ENCODE measurements at places on chromosomes 7 and 10.

GRCh38 chr7:45118292-45118691 lies 6.8 kb upstream of the TBRG4 start:
- no peak for DNase-seq

GRCh38 chr10:110498982-110499795 lies 1.5 kb downstream of the DUSP5 start:
- DNase-seq: no peak

- DNase-seq: no peak
Measured at GRCh38 chr10:3412071-3412582, 239.5 kb upstream of the PITRM1 start.

- DNase-seq: no peak
Measured at GRCh38 chr10:102101152-102101551, 19.0 kb downstream of the LDB1 start.

DNA sequence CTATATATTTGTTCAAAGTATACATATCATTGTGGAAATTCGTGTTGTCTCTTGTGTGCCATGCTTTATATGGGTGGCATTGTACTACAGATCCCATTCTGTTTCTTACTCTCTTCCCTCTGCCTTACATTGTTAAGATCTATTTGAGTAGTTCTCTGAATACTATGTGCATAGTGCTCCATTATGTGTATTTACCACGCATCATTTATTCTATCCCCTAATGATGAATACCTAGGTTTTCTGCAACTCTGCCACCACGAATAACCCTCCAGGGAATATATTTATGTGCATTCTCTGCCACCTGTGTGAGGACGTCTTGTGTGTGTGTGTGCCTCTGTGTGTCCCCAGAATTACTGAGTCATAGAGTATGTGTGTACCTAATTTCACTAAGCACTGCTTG lies 431.2 kb upstream of the C7orf33 start:
- DNase-seq: no peak

DNA sequence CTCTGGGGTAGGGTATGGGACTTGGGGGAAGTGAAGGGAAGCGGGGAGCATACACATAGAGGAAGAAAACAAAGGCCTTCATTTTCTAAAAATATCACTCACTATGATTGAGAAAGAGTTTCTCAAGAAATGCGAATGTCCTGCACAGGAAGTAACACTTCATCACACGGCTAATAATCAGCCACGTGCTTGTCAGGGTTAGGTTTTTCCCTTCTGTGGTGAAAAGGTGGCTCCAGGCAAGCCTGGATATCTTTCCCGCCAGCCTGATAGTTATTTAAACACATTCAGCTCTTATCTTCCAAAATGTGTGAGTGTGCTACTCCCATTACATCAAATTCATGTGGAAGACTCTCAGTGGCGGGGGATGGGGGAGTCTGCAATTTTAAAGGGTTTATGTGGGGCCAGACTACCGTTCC lies 166.4 kb upstream of the ADO start:
- no peak for DNase-seq

DNA sequence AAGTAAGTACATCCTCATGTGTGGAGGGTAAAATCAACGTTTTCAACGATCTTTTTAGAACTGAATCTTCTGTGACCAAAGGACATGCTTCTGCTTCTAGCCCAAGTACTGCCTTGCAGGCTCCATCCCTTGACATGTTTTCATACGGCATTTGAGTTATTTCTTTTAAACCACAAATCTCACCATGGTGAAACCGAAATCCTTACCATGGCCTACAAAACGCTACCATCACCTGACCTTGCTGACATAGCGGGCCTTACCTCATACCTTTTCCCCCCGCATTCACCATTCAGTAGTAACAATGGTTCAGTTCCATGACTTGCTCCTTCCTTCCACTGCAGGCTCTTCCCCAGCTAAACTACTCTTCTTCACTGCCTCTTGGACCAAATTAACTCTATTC lies 3.5 kb downstream of the RNF216 start:
- no peak for DNase-seq

GRCh38 chr7:46006723-46007122 lies 85.7 kb upstream of the IGFBP3 start:
- no peak for DNase-seq

GRCh38 chr7:151759591-151760042 lies 117.3 kb downstream of the PRKAG2 start:
- peak; percentile 43 for DNase-seq

- DNase-seq: no peak
Measured at GRCh38 chr7:106114716-106115383, 2.7 kb upstream of the SYPL1 start.

DNA sequence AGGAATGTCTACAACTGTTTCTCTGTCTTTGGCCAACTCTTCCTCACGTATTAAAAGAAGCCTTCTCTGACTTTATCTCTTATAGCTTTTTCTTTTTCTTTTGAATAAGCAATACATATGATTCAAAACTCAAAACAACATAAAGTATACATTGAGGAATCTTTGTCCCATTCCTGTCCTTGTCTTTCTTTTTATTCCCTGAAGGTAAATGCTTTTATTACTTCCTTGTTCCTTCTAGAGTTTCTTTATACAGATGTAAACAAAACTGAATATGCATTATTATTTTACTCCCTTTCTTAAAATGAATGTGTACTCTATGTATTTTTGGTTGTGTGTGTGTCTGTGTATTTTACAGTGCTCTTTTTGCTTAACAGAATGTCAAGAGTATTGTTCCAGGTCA lies 170.1 kb downstream of the CHN2 start:
- no peak for DNase-seq

- no peak for DNase-seq
Measured at GRCh38 chr10:21715531-21716195, 181.6 kb downstream of the MLLT10 start.

GRCh38 chr10:34786464-34786863 lies 28.6 kb downstream of the PARD3 start:
- no peak for DNase-seq

DNA sequence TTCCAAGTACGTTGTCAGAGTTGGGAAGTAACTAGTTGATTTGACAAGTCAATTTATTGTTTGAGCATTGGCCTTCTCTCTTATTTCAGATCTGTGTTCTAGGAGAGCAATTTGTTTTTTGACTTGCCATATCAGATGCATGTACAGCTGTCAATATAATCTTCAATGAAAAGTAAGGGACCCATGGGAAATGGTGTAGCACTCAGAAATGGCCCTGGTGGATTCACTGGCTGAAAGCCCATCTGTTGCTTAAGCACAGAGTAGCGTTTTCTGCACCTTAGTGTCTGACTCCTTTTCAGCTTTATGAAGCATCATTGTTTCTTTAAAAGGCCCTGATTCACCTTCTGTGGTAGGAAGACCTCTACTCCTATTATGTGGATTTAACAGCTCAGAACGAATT lies 10.2 kb downstream of the GARS1 start:
- no peak for DNase-seq

- DNase-seq: no peak
Measured at GRCh38 chr7:143248761-143249354, 14.4 kb upstream of the GSTK1 start.

GRCh38 chr7:115914951-115915350 lies 115.6 kb downstream of the TFEC start:
- DNase-seq: no peak

DNA sequence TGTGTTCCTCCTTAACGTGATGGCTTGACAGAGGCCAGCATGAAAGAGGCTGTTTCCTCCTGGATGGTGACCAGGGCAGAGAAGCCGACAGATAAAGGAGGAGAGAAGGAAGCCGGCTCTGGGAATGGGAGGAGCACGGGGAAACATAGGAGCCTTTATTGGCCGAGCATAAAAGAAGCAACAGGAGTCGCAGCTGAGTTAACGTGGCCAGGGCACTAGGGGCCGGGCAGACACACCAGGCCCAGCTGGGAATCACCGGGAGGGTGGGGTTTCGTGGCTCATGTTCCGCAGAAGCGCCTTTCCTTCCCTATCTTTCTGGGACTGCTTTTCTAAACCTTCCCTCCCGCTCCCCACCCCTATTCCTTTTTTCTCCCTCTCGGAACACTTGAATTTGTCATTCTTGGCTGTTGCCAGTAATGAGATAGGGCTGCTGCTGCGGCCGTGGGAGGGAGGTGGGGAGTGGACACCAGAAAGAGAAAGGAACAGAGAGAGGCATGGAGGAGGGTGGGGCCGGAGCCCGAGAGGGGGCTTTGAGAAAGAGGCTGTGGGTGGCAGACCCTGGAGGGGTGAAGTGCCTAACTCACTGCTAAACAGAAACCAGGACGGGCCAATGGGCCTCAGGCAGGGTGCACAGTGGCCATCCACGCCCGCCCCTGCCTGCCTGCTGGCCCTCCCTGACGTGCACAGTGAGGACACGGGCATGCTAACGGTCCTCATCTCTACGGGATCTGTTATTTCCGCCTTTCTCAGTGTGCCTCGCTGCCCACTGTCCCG lies 65.2 kb downstream of the COL13A1 start:
- DNase-seq: no peak

DNA sequence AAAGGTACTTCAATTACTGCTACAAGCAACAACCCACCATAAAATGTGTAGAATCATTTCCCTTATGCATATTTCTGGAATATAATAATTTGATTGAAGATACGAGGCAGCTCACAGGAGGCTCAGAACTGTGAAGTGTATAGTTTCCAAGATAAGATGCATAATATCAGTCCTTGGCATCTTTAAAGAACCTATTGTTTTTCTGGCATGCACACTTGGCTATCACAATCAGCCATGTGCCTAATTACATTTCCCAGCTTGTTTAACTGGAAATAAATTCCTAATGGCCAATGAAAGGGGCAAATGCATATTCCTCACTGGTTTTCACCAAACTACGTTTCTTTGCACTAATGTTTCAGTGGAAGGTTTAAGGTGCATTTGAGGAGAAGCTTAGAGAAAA lies 83.4 kb upstream of the LRRC18 start:
- no peak for DNase-seq

DNA sequence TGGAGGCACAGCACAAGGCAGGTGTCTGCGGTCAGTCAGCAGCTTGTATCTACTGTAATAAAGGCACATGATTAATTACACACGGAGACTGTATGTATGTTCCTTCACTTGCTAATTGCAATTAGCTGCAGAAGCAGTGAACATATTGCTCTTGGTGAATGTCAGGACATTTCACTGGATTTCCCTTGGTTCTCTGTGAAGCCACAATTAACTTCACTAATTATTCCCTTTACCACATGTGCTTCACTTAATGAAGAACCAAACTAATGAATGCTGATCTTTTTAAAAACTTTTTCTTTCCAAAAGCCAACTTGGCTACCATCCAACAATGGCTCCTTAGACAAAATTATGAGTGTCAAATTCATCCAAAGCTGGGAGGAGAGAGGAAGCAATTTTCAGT lies 290.7 kb downstream of the ADRA2A start:
- no peak for DNase-seq

DNA sequence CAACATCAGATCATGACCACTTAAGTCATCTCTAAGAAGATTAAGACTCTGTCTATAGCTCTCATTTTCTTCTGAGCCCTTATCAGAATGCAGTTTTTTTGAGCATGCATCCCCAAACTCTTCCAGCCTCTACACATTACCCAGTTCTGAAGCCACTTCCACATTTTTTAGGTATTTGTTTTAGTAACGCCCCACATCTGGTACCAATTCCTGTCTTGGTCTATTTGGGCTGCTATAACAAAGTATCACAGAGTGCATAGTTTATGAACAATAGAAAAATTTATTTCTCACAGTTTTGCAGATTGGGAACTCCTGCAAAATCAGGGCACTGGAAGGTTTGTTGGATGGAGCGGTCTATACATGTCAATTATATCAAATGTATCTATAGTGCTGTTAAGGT lies 107.7 kb upstream of the KCND2 start:
- no peak for DNase-seq

DNA sequence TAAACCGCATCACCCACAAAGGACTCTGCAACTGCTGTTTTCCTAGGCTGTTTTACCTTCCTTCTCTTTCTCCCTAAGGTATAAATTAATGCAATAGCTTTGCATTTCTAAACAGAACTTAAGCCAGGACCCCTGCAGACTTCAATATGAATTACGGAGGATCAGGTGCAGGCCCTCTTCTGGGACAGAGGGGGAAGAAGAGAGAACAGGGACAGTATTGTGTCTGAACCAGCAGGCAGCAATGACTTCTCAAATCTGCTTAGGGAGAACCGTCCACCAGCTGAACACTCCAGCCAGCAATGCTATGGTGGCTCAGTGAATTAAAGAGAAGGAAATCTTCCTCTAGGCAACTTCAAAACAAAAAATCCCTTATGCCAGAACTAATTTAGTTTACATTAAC lies 35.7 kb downstream of the POLR3A start:
- DNase-seq: no peak

- DNase-seq: no peak
Measured at GRCh38 chr7:36315309-36315944, 74.2 kb upstream of the ANLN start.

- peak; percentile 16 for DNase-seq
Measured at GRCh38 chr10:117441812-117442443, 66.7 kb upstream of the PDZD8 start.

- peak; percentile 63 for DNase-seq
Measured at GRCh38 chr7:154744256-154744860, 258.6 kb downstream of the PAXIP1 start.

DNA sequence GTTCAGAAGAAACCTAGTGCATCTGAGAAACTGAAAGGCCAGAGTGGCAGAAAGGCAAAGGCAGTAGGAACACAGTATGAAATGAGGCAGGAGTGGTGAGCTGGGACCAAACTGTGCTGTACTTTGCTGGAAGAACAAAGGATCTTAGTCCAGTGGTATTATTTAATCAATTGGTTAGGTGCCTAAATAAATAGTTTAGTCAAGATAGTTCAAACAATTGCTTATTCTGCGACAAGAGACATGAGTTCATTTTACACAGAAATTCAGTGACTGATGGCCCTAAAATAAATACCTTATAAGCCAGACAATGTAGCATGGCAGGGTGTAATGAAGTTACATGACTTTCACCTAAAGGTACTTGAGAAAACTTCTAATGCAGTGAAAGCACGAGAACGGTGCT lies 181.8 kb upstream of the LRRN3 start:
- no peak for DNase-seq

DNA sequence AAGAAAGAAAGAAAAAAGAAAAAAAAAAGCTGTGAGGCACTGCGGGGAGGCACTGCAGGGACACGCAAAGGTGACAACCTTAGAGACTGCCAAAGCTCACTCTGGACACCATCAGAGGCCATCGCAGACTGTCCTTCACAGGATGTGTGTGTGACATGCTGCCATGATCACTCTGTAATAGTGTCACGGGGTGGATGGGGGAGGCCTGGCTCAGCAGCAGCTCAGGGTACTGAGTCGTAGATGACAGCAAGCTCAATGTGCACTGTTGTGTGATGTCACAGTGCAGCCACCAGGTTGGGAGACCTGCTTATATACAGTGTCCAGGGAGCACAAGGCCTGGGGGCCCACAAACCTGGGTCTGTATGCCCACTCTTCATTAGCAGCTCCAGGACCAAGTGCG lies 83.3 kb downstream of the SLIT1 start:
- DNase-seq: no peak

DNA sequence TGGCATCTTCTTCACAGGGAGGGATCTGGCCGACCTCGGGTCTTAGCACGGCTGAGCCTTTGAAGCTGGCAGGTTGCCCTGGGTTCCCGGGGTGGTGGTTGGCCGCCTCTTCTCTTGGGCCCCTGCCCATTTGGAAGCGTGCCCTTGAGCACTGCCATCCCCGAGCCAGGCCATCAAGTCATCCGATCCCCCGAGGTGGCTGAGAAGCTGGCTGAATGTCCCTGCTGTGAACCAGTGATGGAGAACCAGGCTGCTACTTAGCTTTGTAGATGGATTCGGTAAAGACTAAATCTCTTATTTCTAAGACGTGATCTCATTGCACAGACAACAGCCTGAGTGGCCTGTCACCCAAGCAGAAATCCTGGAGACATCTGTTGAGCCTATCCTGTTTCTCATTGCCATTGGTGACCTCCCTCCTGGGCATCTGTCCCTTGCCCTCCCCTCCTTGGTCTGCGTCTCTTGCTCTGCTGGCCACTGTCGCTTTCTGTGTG lies 74.3 kb downstream of the GRK5 start:
- peak; percentile 71 for DNase-seq

All from globus pallidus (tissue), 1 donor.